ENCODE measurements at places on chromosomes 12 and 14. TPM values are rescaled to one million over a fixed set of nuclear protein-coding genes. Genes with fewer than 3 reads are reported as not detected.

DNA sequence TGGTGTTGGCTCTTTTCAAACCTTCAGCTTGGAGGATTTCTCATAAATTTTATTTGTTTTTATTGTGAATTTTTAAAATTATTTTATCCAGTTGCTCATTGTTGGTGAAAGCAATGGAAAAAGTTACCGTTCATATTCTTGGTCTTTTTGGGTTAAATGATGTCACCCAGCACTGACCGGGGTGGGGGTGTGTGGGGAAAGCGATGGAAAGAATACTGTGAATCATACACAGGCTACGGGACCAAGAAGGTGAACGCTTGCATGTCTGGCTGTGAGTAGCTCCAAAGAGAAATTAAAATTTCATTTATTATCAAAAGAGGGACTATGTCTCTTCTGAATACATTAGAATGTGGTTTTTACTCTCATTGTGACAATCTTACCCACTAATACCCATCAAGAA, 430.1 kb downstream of the AEBP2 start:
- DNase-seq, result no peak

DNA sequence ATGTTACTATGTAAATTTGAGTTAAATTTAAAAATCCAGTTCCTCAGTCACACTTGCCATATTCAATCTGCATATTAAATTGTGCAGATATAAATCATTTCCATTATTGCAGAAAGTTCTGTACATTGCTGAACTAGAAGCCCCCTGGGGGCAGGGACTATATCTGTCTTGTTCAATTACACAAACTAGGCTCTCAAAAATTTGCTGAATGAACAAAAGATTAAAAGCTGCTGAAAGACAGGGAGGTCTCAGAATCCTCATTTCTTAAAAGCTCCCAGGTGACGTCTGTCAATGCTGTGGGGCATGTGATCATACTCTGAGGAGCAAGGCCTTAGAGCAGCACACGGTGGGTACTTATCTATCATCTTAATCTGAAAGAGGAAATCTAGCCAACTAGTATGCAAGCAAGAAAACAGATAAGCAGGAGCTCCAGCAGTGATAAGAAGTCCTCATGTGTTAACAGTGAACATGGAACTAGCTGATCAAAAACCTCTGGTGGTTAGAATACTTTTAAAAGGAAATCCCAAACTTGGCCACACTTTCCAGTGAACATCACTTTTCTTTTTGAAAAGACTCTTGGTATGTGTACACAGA, 60.5 kb downstream of the APPL2 start:
- no peak for DNase-seq

The IAPP gene
- polyA plus RNA-seq, result not detected

- no peak for DNase-seq
Measured at GRCh38 chr12:78403681-78404080, 460.9 kb upstream of the SYT1 start.

GRCh38 chr14:89266754-89267153, 150.3 kb downstream of the FOXN3 start:
- no peak for DNase-seq

DNA sequence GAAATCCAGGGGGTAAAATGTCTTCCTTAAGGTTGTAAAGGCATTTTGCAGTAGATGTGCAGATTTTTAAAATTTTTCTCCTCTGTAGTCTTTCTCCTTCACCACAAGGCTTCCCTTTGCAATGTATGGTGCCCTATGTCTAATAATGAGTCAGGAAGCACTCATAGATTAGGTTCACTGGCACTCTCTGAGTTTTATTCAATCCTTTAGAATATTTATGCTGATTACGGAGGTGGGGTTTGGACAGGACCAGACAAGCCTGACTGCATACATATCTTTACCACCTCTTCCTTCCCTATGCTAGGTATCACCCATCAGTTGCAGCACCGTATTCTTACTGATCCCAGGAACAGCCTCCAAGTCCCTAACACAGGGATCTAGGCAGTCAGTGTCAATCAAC, 99.5 kb downstream of the NEDD1 start:
- DNase-seq, result no peak

All from muscle of arm (tissue), 14 donors.